ENCODE measurements at places on chromosomes 3 and 15.

GRCh38 chr3:184781801-184782200, 30.2 kb upstream of the VPS8 start:
- DNase-seq = no peak

DNA sequence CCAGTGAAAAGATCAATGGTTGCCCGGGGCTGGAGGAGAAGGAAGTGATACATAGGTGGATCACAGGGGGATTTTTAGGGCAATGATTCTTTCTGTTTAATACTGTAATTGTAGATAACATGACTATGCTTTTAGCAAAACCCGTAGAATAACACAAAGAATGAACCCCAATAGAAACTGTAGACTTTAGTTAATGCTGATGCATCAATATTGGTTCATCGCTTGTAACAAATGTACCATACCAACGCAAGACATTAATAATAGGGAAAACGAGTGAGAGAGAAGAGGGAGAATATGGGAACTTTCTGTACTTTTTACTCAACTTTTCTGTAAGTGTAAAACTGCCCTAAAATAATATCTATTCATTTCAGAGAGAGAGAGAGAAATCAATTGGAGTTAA, 383.3 kb upstream of the ATP11B start:
- no peak for DNase-seq

DNA sequence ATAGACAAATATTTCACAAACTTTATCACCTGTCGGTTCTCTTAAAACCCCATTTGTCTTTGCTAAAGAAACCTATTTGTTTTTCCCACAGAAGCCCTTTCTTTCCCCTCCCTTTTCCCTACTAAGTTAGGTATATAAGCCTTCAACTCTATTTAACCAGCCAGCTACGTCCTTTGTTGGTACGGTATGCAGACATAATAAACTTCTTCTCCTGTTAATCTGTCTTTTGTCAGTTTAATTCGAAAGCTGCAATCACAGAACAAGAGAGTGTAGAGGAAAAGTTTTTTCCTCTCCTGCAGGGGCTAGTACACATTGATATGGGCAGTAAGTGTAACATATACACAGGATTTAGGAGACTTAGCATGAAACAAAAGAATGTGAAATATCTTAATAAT, 21.9 kb upstream of the C15orf39 start:
- no peak for DNase-seq

- DNase-seq = no peak
Measured at GRCh38 chr3:31277582-31277981, 255.1 kb upstream of the STT3B start.
